Activated CD8-positive, alpha-beta memory T cell treated with anti-CD3 and anti-CD28 coated beads for 1 hour (primary cell): ENCODE measurements at places on chromosomes 1 and 21.

DNA sequence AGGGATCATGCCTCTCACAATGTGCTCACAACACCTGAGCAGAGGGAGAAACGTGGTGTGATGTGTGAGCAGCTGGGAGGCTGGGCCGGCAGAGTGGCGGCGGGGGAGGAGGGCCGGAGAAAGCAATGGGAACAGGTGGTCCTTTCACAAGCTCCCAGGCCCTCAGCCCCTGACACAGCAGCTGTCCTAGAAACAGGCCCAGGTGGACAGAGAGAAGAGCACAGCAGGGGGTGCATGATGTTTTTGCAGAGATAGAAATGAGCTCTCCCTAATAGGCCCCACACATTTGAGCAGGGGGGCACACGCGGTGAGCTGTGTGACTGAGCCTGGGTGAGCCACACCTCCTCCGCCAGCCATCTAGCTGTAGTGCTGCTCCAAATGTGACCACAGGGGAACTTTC lies 7.6 kb upstream of the RGS16 start:
- no peak for DNase-seq

DNA sequence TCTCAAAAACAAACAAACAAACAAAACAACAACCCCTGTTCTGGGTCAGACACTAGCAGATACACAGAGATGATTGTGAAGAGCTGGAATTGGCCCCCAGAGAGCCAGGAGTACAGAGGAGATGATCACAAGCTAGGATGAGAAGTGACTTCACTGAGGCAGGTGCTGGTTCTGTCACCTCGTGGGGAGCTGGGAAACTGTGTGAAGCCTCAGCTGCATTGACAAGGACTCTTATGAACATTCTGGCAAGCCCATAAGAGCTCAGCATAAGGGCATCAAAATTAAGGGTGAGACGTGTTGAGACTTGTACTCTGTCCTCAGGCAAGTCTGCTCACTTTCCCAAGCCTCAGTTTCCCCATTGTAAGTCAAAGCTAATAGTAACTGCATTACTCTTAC lies 14.7 kb upstream of the PTP4A2 start:
- DNase-seq = no peak

DNA sequence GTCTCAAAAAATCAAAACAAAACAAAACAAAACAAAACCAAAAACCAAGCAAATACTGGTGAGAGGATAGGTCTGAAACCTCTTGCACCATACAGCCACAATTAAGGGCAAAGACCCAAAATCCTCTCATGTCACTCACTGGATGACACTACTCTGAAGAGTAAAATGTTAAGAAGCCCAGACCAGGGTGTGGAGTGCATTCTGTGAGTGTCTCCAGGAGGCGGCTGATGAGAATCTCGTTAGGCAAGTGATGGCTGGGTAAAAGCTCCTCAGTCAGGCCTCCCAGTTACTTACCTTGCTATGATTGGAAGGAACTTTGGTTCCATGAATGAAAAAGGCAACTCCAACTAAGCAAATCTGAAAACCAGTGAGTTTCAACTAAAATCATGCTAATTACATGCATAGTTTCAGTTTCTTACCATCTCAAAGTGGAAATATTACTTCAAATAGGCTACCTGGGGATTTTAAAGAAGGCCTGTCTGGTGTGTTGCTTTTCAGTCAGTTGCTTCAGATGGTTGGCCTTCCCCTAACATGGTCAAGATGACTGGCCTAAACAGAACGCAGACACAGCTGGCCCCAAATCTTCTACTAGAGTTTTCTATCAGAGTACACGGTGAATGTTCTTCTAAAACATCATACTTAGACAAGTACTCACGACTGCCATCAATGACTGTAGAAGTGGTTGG lies 95.1 kb downstream of the KIAA0319L start:
- no peak for DNase-seq

DNA sequence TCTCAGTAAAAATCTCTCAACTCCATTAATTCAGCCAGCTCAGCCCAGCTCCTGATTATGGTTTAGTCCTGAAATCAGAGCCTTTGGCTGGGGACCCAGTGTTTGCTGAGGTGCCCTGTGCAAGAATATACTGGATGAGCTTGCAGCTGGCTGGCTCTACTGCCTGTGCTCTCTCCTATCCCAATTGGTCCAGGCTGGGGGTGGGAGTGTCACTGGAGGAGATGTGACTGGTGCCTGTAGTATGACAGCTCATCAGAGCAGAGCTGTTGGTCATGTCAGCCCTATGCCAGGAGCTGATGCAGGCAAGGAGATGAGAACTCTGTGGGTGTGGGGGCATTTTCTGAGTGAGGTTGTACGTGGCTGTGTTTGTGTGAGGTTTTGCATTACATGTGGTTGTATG lies 87.0 kb downstream of the TNR start:
- DNase-seq = no peak

GRCh38 chr1:195071461-195071860 lies 1536.8 kb downstream of the KCNT2 start:
- no peak for DNase-seq

GRCh38 chr1:109928591-109929111 lies 18.0 kb downstream of the CSF1 start:
- no peak for DNase-seq

DNA sequence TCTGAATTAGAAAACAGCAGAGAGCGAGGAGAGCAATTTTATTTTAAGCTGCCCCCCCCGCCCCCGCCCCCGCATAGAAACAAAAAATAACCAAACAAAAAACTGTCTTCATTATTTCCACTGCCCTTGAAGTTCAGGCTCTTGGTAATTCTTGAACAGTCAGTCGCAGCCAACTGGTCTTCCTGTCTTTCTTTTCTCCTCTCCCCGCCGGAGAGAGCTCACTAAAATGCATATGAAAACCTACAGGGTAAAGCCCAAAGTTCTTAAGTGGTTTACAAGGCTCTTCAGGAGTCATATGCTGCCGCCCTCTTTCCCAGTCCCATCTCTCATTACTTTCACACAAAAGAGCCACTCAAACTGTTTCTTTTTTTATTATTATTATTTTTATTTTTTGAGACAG lies 1.1 kb upstream of the ANKRD35 start:
- DNase-seq = no peak

DNA sequence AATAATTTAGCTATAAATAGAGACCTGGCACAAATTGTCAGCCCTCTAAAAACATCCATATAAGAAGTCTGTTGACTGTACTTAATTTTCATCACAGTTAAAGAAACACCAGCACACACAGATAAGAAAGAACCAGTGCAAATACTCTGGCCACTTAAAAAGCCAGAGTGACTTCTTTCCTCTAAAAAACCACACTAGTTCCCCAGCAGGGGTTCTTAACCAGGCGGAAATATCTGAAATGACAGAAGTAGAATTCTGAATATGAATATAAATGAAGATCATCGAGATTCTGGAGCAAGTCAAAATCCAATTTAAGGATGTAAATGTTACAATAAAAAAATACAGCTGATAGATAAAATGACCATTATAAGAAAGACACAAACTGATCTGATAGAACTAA lies 870.6 kb upstream of the ADGRL4 start:
- no peak for DNase-seq

- peak; percentile 48 for DNase-seq
Observed at GRCh38 chr1:84781946-84782771, 91.9 kb upstream of the SSX2IP start.

DNA sequence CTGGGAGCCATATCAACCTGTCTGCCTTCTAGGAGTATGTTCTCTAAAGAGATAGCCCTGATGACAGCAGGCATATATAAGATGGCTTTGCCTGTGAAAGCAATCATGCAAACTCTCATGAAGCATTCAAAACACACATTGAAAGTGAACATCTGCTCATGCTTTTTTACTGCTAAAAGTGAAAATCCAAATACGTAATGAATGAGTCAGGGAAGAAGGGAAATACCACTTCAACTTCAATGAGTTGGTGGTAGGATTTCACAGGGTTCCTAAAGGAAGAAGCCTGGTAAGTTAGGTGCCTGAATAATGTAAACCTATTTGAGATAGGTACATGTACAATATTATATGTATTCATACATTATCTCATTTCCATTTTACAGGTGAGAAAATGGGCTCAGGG lies 50.5 kb upstream of the SLFNL1 start:
- DNase-seq = no peak

- no peak for DNase-seq
Observed at GRCh38 chr1:55559842-55560241, 344.7 kb upstream of the USP24 start.

GRCh38 chr1:17007121-17007520 lies 4.6 kb downstream of the ATP13A2 start:
- DNase-seq = no peak

GRCh38 chr1:182484531-182485257 lies 34.7 kb downstream of the RGSL1 start:
- no peak for DNase-seq

GRCh38 chr1:60893136-60893930 lies 189.0 kb upstream of the NFIA start:
- DNase-seq = no peak

- no peak for DNase-seq
Observed at GRCh38 chr1:3338725-3339070, 115.8 kb upstream of the ARHGEF16 start.

DNA sequence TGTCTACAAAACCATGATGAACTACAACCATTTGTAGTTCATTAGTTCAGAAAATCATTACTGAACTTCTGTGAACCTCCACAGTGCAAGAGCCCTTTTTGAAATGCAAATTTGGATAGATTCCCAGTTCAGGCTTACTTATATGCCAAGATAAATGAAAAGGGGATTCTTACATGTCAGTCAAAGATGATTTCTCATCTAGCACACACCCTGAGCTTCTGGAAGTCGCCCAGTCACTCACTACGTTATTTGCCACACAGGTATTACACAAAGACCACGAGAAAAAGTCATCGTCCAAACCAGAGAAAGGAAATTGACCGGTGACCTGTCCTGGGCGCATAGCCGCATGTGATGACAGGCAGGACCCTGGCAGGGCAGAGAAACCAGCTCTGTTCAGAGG lies 41.8 kb downstream of the ETS2 start:
- DNase-seq = no peak

DNA sequence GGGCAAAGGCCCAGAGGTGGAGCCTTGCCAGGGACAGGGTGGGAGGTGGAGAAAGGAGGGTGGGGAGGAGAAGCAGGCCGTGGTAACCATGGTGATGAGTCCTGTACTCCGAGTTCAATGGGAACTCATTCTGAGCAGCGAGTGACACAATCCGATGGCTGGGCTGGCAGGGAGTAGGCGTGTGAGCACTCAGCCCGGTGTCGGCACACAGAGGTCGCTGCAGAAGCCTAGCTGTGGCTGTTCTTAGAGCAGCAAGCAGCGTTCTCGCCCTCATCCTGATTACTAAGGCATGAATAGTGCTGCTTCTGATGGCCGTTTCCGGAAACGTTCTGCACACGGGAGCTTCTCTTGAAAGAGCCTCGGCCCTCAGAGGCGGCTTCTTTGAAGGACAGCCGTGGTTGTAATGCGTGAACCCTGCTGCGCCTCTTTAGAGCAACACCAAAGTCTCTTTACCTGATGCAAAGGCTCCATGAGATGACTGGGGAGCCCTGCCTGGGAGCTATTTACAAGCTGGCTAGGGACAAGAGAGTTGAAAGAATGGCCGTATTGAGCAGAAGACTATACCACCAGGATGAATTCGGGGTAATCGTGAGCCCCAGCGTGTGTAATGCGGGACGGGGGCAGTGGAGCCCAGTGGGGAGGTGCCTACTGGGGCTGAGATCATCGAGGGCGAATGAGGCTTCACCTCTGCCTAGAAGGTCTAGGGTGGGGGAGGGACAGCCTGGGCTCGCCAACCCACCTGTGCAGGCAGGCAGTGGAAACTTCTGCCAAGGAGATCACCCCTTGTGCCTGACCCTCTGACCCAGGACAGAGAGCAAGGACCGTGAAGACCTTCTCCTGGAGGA lies 72.8 kb upstream of the PAX7 start:
- DNase-seq = no peak

GRCh38 chr1:15128077-15128476 lies 25.5 kb upstream of the TMEM51 start:
- DNase-seq = no peak

DNA sequence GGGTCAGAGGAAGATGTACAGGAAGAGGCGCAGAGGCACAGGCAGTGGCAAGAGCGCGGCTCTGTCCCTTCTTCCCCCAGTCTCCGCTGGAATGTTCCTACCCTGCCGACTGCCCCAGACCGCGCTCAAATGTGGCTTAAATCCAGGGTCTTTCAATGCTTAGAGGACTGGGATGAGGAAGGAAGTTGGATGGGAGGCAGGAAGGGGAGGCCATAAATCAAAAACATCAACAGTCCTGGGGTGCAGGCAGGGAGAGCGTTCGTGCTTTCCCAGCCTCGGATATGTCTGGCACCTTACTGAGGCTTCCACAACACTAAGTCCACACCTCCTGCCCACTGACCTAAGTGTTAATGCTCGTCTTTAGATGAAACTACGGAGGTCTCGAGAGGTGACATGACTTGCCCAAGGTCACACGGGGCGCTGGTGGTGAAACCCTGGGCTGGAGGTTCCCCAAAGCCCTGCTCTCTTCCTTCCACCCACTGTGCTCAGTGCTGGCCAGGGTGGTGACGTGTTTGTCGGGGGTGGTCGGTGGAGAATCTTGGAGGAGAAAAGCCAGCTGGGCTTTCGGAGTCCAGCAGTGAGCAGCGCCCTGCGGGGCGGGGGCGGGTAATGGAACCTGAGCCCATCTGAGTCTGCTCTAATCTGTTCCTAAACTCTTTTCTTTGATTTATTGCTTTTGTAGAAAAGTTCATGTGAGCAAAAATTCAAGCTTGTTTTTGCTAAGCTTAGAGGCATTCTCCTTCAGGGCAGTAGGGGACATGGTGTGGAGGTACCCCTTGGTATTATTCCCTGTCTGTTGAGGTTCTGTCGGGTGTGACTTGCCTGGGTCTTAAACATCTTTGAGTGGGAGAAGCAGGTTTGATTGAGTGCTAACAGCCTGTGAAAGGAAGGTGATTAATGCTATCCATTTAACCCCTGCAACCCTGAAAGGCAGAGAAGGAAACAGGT lies 708 bp downstream of the CDA start:
- no peak for DNase-seq

GRCh38 chr1:188670837-188671236 lies 1806.8 kb downstream of the BRINP3 start:
- DNase-seq = no peak

GRCh38 chr1:161771161-161771560 lies 5.0 kb downstream of the ATF6 start:
- no peak for DNase-seq

GRCh38 chr21:28543975-28544374 lies 448.7 kb downstream of the LTN1 start:
- DNase-seq = no peak

- no peak for DNase-seq
Observed at GRCh38 chr1:248842781-248843331, 4.8 kb downstream of the ZNF672 start.

DNA sequence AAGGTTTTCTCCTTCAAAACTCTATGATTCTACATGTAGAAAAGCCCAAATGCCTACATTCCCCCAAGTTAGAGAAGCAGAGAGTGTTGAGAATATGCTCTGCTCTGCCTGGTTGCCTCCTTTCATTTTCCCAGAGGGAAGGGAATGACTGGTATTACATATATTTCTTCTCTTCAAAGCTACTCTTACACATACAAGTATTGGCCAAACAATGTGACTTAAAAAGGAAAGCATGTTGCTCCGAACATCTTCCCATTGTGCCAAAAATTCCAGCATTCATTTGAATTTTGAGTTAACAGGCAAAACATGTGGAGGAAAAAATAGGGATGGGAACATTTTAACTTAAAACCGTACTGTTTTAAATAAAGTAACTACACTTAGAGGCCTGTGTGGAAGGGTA lies 125.2 kb downstream of the COQ8A start:
- DNase-seq = no peak

- no peak for DNase-seq
Observed at GRCh38 chr1:9787702-9788101, 36.1 kb downstream of the CLSTN1 start.

- DNase-seq = no peak
Observed at GRCh38 chr1:11473491-11474034, 5.4 kb upstream of the DISP3 start.

- DNase-seq = no peak
Observed at GRCh38 chr21:17903929-17904639, 84.9 kb upstream of the C21orf91 start.
